ENCODE measurements at places on chromosomes 3 and 15.

GRCh38 chr3:131735544-131735943, 232.8 kb upstream of the MRPL3 start:
- no peak for DNase-seq

GRCh38 chr15:28113394-28114113, 14.4 kb upstream of the OCA2 start:
- DNase-seq = no peak

DNA sequence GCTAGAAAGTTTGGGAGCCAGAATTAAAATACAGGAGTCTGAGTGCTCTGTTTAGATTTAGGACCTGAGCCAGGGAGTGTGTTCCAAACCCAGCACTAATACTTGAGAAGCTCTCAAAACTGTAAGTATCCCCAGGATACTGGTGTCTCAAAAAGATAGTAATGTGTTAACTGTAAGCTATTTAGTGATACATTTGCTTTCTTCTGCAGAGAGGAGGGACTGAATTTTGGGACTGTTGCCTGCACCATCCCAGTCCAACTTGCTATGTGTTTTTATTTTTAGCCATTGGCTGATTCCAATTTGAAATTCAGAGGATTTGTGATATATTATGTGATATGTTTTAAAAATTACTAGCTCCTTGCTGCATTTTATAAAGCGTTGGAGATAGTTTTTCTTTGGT, 31.5 kb downstream of the UBE2E1 start:
- DNase-seq = no peak

DNA sequence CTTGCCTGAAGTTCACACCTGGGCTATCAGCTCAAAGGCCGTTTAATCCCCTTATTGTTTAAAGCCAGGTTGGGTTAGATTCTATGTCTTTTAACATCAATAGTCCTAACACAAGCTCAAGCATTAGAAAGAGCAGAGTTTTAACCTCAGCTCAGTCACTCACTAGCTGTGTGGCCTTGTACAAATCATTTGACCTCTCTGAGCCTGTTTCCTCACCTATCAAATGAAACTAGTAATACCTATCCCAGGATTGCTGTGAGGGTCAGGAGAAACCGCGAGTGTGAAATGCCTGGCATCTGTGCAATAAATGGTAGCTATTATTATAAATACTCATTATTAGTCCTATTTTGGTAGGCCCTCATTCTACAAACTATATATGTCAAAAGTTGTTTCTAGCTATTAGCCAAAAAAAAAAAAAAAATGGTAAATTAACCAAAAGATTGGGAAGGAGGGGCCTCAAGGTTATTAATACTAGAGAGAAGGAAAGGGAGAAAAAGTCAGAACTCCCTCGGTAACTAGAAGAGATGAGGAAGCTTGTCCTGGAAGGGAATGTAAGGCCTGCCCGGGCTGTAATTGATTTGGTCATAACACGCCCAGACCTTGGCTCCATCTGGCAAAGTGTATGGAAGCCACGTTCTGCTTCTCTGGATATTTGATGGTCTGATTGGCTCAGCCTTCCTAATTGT, 510.5 kb upstream of the PROK2 start:
- DNase-seq = no peak

- no peak for DNase-seq
Measured at GRCh38 chr3:135646873-135647272, 318.7 kb upstream of the PPP2R3A start.

- DNase-seq = no peak
Measured at GRCh38 chr15:74011610-74012009, 17.1 kb downstream of the PML start.

- no peak for DNase-seq
Measured at GRCh38 chr15:75232826-75233503, 25.2 kb upstream of the GOLGA6C start.

DNA sequence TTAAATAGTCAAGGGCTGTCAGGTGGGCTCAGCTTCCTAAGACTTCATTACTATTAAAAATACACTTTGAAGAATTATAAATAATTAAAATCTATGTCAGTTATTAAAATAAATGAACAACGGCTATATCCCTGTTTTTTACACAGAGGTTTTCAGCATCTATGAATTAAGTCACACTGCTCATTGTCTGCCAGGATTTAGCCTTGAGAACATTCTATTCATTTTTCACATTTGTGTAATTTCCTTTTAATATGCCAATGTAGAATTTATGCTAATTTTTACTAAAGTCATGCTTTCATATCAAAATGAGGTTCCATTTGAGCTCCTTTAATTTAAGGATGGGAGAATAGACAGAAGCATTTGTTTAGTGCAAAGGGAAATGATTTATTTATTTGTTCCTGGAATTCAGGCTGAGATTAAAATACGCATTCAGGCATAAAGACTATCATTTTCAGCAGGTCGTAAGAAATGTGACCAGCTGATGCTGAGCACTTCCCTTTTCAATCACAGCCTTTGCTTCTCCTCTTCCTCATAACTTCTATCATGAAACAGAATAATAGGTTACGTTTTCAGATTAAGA, 345.1 kb downstream of the MFSD1 start:
- DNase-seq = no peak

GRCh38 chr3:170386468-170386867, 29.0 kb downstream of the SKIL start:
- DNase-seq = no peak

DNA sequence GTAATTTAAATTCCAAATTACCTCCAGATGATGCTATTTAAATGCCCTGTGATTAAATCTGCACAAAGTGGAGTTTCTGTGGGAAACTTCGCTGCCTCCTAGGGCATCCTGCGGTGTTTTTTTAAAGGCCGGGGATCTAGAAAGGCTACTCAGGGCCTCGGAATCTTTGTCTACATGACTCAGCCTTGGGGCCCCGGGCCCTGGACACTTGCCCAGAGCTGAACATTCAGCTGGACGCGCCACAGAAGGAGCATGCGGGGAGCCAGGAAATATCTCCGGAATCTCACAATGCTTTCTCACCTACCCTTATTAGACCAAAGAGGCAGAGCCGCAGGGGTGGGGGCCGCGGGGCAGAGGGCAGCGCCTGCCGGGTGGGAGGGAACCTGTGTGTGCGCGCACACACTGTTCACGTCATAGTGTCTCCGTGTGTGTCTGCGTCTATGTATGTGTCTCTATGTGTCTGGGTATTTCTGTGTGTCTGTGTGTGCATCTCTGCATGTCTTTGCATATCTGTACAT, 145.5 kb upstream of the TPM1 start:
- peak; percentile 98 for DNase-seq

DNA sequence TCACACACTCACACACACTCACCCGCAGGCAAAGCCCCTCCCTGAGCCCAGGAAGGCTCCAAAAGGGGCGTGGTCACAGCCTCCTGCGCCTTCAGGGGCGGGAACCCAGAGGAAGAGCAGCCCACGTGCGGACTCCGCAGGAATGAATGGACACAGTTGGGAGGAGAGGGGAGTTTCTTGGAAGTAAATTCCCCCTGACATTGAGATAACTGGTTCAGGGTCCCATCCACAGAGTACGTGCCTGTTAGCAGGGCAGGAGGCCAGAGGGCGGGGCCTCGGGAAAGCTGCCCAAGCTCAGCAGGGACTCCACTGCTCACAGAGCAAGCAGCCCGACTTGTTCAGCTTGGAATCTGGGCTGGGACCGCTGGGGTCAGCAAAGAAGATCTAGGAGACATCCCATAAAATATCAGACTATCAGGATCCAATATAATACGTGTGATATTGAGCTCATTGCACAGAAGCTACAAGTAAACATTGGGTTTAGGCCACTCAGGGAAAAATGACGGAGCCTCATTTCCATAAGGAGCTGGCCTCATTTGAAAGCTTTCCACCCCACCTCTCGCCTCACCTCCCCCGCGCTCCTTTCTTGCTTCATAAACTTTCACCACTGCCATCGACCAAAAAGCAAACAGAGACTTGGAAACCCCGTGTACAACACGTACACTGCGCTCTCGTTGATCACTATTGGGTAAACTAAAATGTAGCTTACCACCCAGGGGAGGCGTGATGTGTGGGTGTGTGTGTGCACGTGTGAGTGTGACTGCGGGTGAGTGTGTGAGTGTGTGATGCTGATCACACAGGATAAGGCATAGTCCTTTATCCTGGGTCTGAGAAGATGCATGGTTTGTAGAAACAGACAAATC, 36.0 kb downstream of the TM2D3 start:
- no peak for DNase-seq

- no peak for DNase-seq
Measured at GRCh38 chr3:168996622-168997021, 666.9 kb downstream of the MECOM start.

GRCh38 chr3:114318295-114318694, 24.5 kb downstream of the TIGIT start:
- DNase-seq = no peak

GRCh38 chr3:110644203-110644602, 427.4 kb upstream of the NECTIN3 start:
- DNase-seq = no peak

- DNase-seq = peak; percentile 82
Measured at GRCh38 chr3:152385761-152386160, 117.0 kb downstream of the MBNL1 start.

DNA sequence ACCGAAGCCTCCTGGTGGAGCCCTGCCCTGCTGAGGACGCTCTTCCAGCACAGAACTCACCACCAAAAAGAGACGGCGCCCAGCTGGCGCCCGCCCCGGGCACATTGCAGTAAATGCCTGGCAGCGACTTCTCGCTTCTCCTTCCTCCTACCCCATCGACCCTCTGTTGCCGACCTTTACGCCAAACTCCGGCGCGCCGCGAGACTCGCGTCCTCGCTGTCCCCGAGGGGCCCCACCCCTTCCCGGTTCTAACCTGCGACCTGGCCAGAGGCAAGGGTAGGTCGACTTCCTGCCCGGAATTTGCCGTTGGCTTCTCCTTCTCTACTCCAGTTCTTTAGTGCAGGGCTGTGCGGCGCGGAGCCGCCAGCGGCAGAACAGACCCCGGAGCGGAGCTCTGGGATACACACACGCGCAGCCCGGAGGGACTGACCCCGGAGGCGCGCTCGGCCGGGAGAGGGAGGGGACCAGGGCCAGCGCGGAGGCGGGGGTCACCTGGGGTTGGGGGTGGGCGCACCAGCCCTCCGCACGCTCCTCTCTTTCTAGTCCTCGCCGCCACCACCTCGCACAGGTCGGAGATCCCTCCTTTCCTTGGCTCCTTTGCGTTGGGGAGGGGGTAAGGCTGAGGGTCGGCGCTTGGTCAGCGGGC, 226.6 kb upstream of the AZI2 start:
- DNase-seq = no peak

DNA sequence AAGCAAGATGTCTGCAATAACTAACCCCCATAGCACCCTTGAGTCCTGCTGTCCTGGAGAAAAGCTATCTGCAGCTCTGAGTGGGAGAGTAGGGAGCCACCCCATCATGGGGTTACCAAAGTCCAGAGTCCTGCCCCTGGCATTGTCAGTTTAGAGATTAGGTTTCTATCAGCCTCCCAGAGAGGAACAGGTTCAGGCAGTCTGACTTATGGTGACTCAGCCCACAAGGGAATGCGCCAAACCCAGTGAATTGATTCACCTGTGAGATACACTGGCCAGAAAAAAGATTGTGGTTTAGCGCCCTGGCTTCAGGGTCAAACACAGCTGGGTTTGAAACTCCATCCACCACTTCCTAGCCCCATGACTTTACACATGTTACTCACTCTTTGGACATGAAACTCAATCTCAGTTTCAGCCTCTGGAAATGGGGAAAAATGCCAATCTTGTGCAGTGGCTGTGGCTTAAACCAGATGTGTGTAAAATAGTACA, 263.6 kb upstream of the HES1 start:
- peak; percentile 94 for DNase-seq

DNA sequence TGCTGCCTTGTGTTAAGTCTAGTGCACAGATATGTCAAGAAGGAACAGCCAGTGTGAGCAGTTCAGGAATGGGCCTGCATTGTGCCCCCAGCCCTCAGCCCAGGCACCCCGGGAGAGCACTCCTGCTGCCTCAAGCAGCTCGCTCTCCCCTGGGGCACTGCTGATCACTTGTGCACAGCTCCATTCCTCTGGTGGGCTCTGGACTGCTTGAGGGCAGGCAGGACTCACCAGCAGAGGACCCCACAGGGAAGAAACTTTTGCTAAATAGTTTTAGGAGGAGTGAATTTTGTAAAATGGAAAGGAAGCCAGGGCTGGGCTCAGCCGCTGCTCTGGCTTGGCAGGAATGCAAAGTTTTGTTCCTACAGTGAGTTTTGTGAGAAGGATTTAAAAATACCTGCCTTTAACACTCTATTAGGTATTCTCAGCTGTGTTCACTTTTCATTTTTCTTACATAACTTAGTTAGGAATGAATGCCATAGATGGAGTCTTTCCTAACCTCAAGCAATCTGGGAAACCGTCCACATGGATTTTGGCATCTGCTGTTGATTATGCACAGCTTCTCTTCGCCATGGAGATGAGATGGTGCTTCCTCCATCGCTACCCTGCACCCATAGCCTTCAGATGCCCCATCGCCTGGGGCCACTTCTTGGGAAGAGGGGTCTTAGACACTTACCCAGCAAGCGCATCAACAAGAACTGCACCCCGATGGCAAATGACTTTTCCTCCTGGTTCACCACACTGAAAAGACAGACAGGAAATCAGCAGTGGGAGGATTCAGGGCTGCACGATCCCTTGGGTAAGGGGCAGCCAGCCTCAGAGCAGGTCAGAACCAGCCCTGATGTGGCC, 42.3 kb upstream of the RAB6B start:
- DNase-seq = no peak

DNA sequence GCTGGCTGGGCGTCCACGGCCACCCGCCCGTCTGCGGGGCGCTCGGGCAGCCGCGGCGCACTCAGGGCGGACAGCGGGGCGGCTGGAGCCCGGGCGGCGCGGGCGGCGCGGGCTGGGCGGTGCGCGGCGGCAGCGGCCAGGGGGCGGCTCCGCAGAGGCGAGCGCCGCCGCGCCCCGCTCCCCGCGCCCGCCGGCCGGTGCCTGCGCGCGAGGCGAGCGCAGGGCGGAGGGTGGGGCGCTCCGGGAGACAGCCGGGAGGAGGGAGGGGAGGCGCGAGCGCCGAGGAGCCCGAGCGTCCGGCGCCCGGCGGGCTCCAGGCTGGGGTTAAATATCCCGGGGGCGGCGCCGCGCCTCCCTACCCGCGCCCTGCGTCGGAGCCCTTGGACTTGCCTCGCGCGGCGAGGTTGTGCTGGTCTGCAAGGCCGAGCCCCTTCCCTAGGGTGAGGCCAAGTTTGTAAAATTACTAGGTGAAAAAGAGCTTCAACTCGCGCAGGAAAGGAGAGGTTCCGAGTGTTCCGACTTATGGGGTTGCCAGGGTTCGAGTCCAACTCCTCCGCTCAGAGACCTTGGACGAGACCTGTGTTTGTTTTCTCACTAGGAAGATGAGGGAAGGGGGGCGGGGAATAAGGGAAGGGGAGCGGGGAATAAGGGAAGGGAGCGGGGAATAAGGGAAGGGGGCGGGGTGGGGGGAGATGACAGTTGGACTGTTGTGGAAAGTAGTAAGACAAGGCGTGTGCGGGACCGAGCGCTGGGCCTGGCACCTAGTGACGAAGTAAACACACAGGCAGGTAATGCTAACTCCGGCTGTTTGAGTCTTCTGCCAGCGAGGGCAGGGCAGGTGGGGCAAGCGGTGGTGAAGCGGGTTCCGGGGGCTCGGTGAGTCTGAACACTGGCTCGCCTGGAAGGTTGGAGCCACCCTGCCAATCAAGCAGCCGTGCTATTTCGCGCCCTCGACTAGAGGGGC, at the start of gene TNFAIP8L3:
Gene TNFAIP8L3, minus strand, starts transcription at position 301 of the 964 bp plus-strand sequence. CDS start 311 bp downstream, outside the sequence.
- no peak for DNase-seq

- DNase-seq = no peak
Measured at GRCh38 chr3:118495206-118495605, 539.4 kb downstream of the IGSF11 start.
